T-helper 17 cell (primary cell): ENCODE measurements at places on chromosomes 3 and 15.

DNA sequence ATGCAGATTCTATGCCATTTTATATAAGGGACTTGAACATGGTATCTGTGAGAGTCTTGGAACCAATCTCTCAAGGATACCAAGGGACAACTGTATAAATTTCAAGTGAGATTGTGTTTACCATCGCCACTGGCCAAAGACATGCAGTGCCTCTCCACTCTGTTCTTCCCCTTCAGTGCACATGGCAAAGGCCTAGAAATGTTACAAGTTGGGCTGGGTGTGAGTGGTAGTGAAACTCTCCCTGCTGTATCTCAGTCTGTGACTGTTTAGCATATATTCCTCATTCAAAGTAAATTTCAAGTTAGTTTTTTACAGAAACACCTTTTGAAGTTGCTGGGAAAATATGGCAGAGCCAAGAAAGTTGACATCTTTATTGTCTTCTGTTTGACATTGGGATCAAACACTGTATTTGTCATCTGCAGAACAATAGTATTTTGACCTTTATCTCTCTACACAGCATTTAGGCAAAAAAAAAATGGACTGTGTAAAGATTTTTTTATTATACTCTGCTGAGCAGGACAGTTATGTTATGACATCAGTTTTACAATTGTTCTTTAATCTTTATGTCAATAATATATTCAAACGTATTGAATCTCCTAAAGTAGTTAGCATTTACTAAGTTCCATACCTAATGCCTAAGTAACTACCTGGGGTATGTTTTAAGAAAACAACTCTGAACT lies 101.4 kb downstream of the CCNL1 start:
- DNase-seq: no peak
- H3K4me1 ChIP-seq: peaks cover 5% of the 10 kb centered on the region
- no peak overlapping the region for H3K27ac ChIP-seq
- no peak overlapping the region for H3K4me3 ChIP-seq

GRCh38 chr15:40130799-40131502 lies 22.3 kb upstream of the BMF start:
- no peaks in the 10 kb centered on the region for H3K36me3 ChIP-seq
- H3K27me3 ChIP-seq: peaks cover 24% of the 10 kb centered on the region
- peak overlapping the region; percentile 8 for H3K27ac ChIP-seq
- DNase-seq: no peak

DNA sequence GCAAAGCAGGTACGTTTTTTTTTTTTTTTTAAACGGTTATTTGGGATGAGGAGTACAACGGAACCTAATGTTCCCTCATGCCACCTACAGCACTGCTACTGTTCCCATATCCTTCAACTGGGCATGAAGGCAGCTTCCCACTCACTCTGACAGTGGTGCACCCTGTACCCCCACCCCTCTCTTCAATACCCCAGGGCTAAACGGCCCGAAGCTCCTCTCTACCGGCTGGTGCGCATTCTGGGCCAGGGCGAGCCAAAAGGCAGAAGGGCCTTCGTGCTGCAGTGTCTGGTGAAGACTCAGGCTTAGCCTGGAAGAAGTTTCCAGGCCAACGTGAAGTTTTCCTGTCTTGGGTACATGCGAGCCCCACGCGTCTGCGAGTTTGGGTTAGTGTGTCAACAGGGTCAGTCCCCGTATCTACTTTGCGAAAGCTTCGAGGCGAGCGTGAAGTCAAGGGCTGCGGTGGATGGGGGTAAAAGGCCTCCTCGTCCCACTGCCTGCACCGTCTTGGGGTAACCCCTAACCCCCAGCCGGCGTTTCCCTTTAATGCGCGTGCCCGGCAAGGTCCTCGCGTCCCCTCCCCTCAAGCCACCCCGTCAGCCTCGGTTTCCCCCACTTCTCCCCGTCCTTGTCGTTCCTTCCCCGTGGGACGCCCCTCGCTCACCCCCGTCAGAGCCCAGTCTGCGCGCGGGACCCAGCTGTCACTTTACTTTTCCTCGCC lies 765 bp upstream of the UBE2E2 start:
- no peak overlapping the region for H3K27ac ChIP-seq
- H3K27me3 ChIP-seq: peaks cover 22% of the 10 kb centered on the region
- peaks cover 15% of the 10 kb centered on the region for H3K4me1 ChIP-seq
- no peak for DNase-seq

DNA sequence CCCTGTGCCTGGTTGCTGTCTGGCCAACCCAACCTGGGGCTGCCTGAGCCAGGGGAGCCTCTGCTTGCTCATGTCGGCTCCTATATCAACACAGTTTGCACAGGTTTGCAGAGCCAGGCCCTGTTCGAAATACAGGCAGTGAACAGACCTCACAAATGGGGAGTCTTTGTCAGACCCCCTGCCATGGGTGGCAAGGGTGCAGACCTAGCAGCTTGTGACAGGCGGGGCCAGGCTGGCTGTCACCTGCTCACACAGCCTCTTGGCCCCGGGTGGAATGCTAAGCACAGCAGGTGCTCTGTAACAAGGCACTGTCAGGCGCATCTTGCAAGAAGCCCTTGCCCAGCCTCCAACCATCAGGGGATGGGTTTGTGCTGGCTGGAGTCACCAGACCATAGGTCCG lies 47.3 kb downstream of the BDH1 start:
- H3K27me3 ChIP-seq: no peaks in the 10 kb centered on the region
- no peak overlapping the region for H3K27ac ChIP-seq
- no peak overlapping the region for H3K4me3 ChIP-seq
- no peak for DNase-seq
- peaks cover 4% of the 10 kb centered on the region for H3K4me1 ChIP-seq

- no peak overlapping the region for H3K4me3 ChIP-seq
- no peaks in the 10 kb centered on the region for H3K36me3 ChIP-seq
- H3K27ac ChIP-seq: no peak overlapping the region
Measured at GRCh38 chr3:195119461-195120266, 151.3 kb downstream of the XXYLT1 start.

GRCh38 chr15:43920815-43921214 lies 94.0 kb downstream of the WDR76 start:
- H3K4me3 ChIP-seq: no peak overlapping the region
- peaks cover 4% of the 10 kb centered on the region for H3K36me3 ChIP-seq
- H3K4me1 ChIP-seq: no peaks in the 10 kb centered on the region
- DNase-seq: no peak
- no peak overlapping the region for H3K27ac ChIP-seq
- H3K27me3 ChIP-seq: peaks cover 36% of the 10 kb centered on the region

GRCh38 chr15:90893175-90894090 lies 9.1 kb downstream of the FES start:
- no peak overlapping the region for H3K27ac ChIP-seq
- no peaks in the 10 kb centered on the region for H3K27me3 ChIP-seq
- DNase-seq: no peak

- peaks cover 22% of the 10 kb centered on the region for H3K4me1 ChIP-seq
- no peaks in the 10 kb centered on the region for H3K36me3 ChIP-seq
Measured at GRCh38 chr3:111702996-111703985, 108.1 kb upstream of the ZBED2 start.

- no peak for DNase-seq
- no peaks in the 10 kb centered on the region for H3K27me3 ChIP-seq
- H3K36me3 ChIP-seq: peaks cover 3% of the 10 kb centered on the region
- H3K27ac ChIP-seq: peak overlapping the region; percentile 32
- no peak overlapping the region for H3K4me3 ChIP-seq
- H3K4me1 ChIP-seq: peaks cover 27% of the 10 kb centered on the region
Measured at GRCh38 chr15:81007428-81008064, 6.8 kb downstream of the TLNRD1 start.

DNA sequence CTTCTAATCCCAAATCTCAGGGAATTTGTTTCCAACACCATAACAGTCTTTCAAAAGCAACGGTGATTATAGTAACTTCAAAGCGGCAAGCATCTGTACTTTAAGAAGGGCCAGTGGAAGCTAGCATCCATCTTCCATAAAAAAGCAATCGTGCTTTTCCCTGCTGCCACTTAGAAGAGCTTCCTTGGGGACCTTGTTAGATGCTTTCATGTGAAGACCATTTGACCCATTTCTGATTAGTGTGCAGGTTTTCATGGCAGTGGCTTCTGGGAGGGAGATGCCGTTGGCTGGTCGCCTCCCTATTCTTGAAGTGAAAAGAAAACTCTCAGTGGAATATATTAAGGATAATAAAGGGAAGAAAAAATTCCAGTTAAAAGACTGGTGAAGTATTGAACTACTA lies 354.1 kb downstream of the ROBO2 start:
- H3K4me1 ChIP-seq: no peaks in the 10 kb centered on the region
- H3K27me3 ChIP-seq: no peaks in the 10 kb centered on the region
- DNase-seq: no peak
- H3K4me3 ChIP-seq: no peak overlapping the region

GRCh38 chr3:39849992-39850715 lies 40.7 kb downstream of the MYRIP start:
- H3K36me3 ChIP-seq: no peaks in the 10 kb centered on the region
- H3K4me1 ChIP-seq: no peaks in the 10 kb centered on the region
- H3K27ac ChIP-seq: no peak overlapping the region
- H3K27me3 ChIP-seq: no peaks in the 10 kb centered on the region
- H3K4me3 ChIP-seq: no peak overlapping the region
- no peak for DNase-seq

DNA sequence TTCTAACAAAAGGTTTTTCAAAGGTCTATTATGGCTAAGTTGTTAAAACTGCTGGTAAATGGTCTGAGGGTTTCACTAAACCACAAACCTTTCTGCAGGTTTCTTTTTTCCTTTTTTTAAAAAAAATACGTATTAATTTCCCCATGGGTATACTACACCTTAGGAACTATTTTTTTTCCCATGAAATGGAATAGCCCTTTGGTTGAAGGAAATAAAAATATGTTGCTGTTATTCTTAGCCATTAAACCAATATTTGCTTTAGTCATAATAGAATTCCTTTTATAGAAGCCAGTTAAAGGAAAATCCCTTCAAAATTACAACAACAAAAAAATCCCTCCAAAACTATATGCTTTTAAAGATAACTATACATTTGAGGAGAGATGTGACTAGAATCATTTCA lies 1303.3 kb downstream of the ROBO2 start:
- no peak overlapping the region for H3K27ac ChIP-seq
- no peaks in the 10 kb centered on the region for H3K27me3 ChIP-seq
- H3K4me1 ChIP-seq: no peaks in the 10 kb centered on the region
- no peak for DNase-seq

- no peaks in the 10 kb centered on the region for H3K36me3 ChIP-seq
- DNase-seq: no peak
- peaks cover 5% of the 10 kb centered on the region for H3K27me3 ChIP-seq
- H3K4me1 ChIP-seq: peaks cover 4% of the 10 kb centered on the region
Measured at GRCh38 chr3:51311055-51311454, 74.0 kb upstream of the MANF start.

DNA sequence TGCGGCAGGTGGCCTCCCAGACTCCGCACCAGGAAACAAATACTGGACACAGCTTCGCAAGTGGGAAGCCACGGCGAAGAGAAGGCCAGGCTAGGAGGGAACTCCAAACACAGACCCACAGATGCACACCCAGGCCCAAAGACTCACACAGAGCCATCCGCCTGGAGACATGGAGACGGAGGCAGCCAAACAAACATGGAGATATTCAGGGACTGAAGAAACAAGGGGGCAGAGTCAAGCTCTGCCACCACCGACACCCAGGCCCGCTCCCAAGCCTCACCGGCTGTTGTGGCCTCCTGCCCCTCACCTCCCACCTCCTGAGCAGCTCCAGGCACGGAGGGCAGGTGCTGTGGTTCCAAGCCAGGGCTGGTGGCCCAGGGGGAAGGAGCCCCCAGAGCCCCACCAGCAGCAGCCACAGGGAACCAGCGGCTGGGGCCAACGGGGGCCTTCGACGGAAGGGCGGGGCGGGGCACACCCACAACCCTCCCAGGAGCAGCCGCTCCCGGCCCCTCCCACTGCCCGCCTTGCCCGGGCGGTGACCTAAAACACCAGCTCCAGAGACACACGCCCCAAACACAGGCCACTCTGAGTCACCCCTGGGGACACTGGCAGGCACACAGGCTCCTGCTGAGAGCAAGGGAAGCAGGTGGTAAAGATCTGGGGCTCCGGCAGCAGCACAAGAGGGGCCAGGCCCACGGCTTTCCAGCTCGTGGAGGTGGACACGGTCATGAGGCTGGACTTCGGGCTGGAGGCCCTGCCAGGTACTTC lies 31.9 kb downstream of the TNK2 start:
- H3K4me3 ChIP-seq: peak overlapping the region; percentile 72
- peak; percentile 46 for DNase-seq
- H3K27ac ChIP-seq: peak overlapping the region; percentile 73
- peaks cover 10% of the 10 kb centered on the region for H3K4me1 ChIP-seq
- H3K36me3 ChIP-seq: no peaks in the 10 kb centered on the region

DNA sequence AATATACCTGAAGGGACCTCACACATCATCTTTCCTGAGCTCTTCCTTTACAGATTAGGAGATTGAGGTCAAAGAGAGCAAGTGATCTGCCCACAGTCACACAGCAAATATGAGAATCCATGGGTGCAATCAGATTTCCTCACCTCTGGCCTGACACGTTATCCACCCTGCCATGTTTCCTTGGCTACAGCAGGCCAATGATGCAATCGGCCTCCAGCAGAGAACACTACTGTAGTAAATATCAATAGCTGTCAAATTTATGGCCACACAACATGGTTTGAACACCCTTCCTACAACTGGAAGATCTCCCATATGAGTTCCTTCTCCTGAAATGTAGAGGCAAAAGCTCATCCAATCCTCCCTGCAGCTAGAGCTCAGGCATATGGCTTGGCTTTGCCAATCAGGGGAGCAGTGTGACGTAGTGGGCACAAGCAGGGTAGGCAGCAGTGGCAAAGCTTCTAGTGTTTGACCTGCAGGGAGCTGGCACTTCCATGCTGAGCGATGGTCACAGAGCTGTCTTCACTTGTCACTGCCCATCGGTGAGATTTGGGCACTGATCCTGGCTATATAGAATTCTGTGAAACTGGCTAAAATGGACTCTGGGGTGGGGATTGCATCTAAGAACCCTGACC lies 271.3 kb downstream of the TJP1 start:
- no peak for DNase-seq
- H3K27ac ChIP-seq: no peak overlapping the region
- H3K36me3 ChIP-seq: no peaks in the 10 kb centered on the region
- peaks cover 7% of the 10 kb centered on the region for H3K27me3 ChIP-seq

- no peaks in the 10 kb centered on the region for H3K36me3 ChIP-seq
- no peak overlapping the region for H3K27ac ChIP-seq
- no peak for DNase-seq
- H3K27me3 ChIP-seq: peaks cover 32% of the 10 kb centered on the region
Measured at GRCh38 chr15:38748710-38749109, 184.1 kb upstream of the RASGRP1 start.

DNA sequence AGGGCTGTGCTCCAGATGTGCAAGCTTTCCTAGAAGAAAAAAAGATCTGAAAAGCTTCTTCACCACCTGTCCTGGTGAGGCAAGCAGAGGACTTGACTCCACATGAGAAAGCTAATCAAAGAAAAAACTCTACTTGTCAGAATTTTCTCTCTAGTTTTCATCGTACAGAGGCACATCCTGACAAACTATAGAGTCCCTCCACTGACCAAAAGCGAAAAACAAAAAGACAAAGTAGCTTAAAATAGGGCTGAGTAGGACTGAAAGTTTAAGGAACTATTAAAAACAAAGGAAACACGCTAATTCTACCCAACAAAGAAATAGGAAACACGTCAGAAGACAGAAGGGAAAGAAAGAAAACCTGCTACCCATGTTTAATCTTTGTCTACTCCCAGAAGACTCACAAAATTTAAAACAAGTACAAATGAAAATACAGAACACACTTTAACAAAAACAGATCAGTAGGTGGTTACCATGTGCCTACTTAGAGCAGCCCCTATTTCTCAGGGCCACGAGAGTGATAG lies 26.5 kb downstream of the NANOGP8 start:
- no peak overlapping the region for H3K27ac ChIP-seq
- H3K27me3 ChIP-seq: peaks cover 23% of the 10 kb centered on the region
- peaks cover 2% of the 10 kb centered on the region for H3K4me1 ChIP-seq
